ENCODE measurements at places on chromosomes 6 and 20.

DNA sequence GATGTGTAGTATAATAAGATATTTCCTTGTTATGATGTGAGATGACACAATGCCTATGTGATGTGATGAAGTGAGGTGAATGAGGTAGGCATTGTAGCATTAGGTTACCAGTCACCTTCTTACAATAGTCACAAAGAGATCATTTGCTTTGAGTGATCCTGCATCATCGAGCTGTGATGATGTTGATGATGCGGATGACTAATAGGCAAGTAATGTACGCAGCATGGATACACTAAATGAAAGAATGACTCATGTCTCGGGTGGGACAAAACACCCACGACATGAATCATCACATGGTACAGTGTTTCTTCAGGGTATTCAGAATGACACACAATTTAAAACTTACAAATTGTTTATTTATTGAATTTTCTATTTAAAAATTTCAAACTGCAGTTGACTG is 806.3 kb upstream of the GJE1 start:
- peak; percentile 91 for DNase-seq

DNA sequence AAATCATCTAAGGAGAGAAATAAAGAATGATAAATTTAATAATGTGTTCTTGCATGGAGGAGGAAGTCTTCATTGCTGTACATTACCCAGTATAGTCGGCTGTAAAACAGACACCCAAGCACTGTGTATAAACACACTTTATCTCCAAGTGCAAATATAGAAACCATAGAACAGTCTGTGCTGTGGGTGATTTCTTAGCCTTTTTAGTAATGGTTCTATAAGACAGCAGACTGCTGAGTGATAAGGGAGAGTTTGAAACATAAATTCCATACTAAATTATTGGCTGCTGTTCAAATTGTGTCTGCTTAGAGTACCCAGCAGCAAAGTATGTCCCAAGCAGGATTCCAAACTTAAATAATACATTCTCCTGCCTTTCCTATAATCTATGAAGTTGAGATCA is 4.6 kb downstream of the FILIP1 start:
- DNase-seq: no peak

GRCh38 chr6:101543796-101544195 is 150.3 kb downstream of the GRIK2 start:
- no peak for DNase-seq

DNA sequence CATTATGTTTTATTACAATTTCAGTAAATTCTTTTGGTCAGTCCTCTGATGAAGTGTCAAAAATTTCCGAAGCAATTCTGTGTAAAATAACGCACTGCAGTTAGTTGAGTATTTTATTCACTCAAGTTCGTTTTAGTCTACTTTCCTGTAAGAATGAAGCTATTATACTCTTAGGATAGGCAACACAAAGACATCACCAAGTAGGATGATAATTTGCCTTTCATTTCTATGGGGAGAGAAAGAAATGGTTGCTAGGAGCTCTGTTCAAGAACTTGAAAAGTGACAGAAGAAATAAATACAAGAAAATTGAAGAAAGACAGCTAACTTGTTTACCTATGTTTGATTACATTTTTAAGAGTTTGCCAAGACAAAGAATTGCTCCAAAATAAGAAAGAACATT is 290.4 kb downstream of the EYS start:
- DNase-seq: no peak

- no peak for DNase-seq
These were observed 22.5 kb upstream of the IRAK1BP1 start for GRCh38 chr6:78844899-78845298.

- no peak for DNase-seq
These were observed 98.0 kb downstream of the EYA2 start for GRCh38 chr20:46992640-46993035.

- peak; percentile 81 for DNase-seq
These were observed 2.1 kb downstream of the GABRR2 start for GRCh38 chr6:89313006-89313405.

DNA sequence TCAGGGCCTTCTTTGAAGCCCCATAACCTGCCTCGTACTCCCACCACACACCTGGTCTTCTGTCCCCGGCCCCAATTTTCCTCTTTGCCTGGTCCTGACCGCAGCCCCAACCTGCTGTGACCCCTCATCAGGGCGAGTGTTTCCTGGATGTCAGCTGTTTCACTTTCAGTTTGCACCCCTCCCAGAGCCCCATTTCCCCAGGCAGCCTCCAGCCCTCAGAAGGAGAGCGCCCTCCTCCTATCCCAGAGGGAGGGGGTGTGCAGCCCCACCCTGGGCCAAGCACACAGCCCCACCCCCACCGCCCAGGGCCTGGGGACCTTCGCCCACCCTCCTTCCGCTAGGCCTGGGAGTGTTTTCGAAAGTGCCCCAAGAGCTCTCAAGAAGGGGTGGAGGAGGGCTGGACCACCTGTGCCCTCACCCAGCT is 1.5 kb downstream of the BAK1 start:
- no peak for DNase-seq

- DNase-seq: no peak
These were observed 28.2 kb downstream of the SNX5 start for GRCh38 chr20:17940224-17940971.

DNA sequence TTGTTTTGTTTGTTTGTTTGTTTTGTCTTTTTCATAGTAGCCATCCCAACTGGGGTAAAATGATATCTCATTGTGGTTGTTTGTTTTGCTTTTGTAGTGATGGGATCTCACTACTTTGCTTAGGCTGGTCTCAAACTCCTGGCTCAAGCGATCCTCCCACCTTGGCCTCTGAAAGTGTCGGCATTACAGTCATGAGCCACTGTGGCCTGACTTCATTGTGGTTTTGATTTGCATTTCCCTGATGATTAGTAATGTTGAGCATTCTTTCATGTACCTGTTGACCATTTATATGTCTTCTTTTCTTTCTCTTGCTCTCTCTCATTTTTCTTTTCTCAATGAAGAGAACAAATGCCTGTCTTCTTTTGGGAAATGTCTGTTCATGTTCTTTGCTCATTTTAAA is 30.8 kb upstream of the HLA-DOA start:
- no peak for DNase-seq

DNA sequence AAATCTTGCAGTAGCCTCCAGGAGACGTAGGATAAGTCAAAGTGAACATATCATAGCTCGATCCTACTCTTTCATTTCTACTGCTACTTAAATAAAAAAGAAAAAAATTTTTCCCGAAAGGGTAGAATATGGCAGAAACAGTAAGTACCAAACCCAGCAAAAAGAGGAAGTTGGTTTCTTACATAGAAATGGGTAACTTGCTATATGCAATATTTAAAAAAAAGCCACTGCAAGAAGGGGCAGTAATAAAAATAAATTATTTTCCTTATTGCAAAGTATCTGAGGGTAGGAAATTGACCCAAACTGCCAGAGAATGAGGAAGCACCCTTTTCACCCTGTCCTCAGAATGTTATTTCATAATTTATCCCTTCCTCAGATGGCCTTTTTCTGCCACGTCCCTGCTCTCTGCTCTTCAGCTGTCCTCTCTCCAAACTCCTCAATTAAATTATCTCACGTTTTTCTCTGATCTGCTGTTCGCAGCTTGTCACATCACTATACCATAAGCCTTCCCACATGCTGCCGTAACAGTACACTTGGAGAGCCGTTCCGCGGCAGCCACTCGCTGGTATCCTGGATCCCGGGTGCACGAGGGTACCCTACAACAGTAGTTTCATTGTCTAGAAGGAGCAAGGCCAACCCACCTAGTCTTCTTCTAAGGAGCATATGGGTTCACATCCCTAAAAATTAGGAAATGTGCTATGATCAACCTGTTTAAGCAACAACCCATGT is 149.6 kb downstream of the BACH2 start:
- DNase-seq: no peak

DNA sequence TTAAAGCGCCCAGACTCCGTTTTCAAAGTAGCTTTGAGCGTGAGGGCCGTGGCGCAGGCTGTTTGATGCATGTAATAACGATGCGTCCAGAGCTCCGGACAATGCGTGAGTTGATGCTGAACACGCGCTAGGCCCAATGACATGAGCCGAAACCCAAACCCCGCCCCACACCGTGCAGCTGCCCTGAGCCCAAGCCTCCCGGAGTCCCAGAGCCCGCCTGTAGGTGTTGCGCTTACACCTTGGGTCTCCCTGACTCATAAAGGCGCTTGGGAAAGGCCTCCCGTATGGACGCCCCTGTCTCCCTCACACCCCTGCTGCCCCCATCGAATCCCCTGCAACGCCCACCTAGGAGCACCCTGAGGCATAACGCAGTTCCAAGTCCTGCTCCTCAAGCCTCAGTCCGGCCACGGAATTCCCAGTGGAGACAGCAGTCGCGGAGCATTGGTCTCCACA is 87.6 kb downstream of the ERMARD start:
- no peak for DNase-seq
